NAMALWA (cell line): ENCODE measurements at places on chromosomes 1 and 21.
A peak's percentile ranks its signal among the peaks of the same experiment; 100 is the strongest.

DNA sequence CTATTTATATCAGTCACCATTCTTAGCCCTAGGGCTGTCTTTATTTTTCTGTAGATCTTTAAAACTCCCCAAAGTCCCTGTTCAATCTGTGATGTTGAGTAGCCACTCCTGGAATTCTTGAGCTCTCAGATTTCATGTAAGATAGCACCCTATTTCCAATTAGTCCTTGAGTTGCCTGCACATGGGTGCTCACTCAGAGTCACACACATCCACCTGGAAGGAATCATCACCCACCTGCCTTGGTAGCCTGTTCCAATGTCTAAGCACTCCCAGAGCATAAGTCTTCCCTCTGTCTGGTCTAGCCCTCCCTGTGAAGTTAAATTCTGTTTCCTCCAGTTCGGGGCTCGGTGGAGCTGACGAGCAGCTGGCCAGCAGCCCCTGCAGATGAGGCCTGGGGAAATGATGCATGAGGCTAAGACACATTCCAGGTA is 14.7 kb upstream of the ATF3 start:
- DNase-seq: no peak

- peak; percentile 58 for DNase-seq
Observed at GRCh38 chr1:45499415-45499769, 481 bp downstream of the CCDC163 start.

GRCh38 chr1:90534116-90534515 is 183.0 kb downstream of the BARHL2 start:
- no peak for DNase-seq

DNA sequence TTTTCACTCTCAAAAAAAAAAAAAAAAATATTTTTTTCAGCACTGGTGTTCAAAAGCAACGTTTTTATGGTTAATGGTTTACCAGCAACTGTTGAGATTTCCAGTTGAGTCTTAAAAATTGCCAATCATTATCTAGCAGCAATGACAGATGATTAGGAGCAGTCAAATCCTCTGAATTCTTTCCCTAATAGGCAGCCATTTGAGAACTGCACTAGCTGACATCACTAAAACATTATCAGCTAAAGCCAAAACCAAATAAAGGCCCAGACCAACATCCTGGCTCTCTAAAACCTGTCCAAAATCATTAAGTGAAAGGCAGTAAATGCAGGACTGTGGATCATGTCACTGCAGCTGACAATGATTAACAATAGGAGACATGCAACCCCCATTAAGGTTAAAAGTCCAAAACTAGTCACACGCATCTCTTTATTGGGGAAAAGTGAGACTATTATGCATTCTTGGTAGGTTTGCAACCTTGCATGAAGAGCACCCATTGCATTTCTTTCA is 14.0 kb downstream of the SFPQ start:
- DNase-seq: peak; percentile 37
